Effector memory CD8-positive, alpha-beta T cell (primary cell): ENCODE measurements at places on chromosomes 5 and 9.

- no peak for DNase-seq
These were observed 6.2 kb upstream of the CD180 start for GRCh38 chr5:67202828-67203227.

- no peak for DNase-seq
These were observed 29.5 kb downstream of the C5orf15 start for GRCh38 chr5:133938929-133939328.

GRCh38 chr9:123528501-123528900 is 172.5 kb downstream of the CRB2 start:
- DNase-seq, result no peak

- peak; percentile 86 for DNase-seq
These were observed at the start of gene CEP72 for GRCh38 chr5:611731-612486. CEP72 (plus strand) TSS chr5:612340; CDS start chr5:612362, 22 bp downstream.

DNA sequence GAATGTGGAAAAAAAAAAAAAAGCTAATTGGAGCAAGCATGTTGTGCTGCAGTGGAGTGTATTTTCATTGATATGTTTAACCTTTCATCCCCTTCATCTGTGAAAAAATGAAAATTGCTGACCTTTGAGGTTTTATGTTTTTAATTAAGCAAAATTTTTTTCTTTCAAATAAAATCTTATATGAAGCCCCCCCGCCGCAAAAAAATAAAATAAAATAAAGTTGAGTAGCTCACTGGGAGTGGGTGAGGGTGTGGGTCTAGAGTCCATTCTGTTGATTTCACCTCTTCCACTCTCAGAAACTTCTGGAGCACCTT is 43.3 kb downstream of the TEK start:
- no peak for DNase-seq

- DNase-seq, result no peak
These were observed 232.3 kb upstream of the TRPM3 start for GRCh38 chr9:71353720-71354119.

DNA sequence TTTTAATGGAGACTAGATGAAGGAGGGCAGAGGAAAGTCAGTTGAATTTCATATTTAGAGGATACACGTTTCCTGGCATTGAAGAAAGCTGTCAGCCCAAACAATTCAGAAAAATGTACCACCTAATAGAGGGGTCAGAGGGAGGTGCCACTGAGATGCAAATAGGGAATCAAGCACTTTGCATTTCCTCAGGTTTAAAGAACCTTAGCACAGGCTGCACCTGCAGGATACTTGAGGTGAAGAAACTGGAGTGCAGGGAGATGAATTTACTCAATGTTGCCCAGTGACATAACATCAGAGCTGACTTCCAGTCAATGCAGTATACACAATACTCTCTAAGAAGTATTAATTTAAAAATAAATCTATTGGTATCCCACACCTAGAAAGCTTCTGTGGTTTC is 67.0 kb upstream of the MAST4 start:
- no peak for DNase-seq

DNA sequence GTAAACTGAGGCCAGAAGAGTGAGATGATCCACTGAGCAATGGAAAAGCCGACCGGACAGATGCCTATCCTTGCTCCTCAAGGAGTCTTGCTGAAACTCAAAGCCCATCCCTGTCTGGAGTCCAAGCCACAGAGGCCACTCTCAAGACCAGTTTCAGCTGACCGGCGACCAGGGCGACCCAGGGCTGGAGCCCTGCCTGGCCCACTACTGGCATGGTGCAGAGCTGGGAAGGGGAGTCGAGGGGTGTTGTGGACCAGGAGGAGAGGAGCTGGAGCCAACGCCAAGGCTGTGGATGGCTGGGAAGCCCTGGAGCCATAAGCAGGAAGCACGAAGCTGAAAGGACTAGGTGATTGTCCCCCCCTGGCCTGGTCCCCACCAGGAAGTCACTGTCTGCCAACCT is 22.1 kb downstream of the FAM163B start:
- DNase-seq, result no peak

DNA sequence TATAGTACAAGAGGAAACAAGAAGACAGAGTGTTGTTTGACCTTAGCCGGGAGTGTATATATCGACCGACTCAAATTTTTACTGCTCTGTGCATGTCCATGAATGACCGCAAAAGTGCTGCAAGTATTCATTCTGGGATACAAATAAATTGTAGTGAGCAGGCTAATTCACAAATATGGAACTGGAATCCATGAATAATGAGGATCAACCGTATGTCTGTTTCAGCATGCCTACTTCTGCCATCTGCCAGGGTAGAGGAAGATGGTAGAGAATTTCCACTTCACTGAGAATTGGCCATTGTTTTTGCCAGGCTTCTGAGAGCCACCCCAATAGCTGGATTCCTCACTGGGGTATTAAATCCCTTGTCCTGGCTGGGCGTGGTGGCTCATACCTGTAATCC is 8.5 kb upstream of the RALGPS1 start:
- no peak for DNase-seq

- no peak for DNase-seq
These were observed 4.0 kb downstream of the ST6GALNAC4 start for GRCh38 chr9:127912882-127913281.

- DNase-seq, result no peak
These were observed 82.9 kb downstream of the MEF2C start for GRCh38 chr5:88799938-88800535.

GRCh38 chr5:176658007-176658599 is 10.8 kb downstream of the TSPAN17 start:
- DNase-seq, result peak; percentile 56

- DNase-seq, result no peak
These were observed 723.1 kb upstream of the RIOK2 start for GRCh38 chr5:97906135-97906534.

DNA sequence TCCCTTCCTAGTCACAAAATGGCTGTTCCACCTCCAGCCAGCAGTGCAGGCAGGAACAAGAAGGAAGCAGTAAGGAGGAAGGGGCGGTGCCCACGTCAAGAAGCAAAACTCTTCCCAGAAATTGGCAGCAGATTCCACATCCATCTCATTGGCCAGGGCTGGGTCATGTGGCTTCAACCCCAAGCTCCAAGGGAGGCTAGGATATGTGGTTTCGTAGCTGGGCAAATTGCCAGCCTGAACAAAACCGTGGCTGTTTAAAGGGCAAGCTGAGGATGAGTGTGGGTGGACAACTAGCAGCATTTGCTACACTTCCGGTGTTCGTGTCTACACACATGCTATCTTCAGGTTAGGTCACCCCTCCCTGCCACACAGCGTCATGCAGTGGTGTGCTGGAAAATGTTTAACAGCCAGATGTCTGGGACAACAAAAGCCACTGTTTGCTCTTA is 92.1 kb upstream of the MAP1B start:
- no peak for DNase-seq

GRCh38 chr5:66860199-66860975 is 264.2 kb downstream of the MAST4 start:
- no peak for DNase-seq

- no peak for DNase-seq
These were observed 784 bp upstream of the MSANTD3 start for GRCh38 chr9:100426189-100426529.

GRCh38 chr9:5953743-5954707 is 61.4 kb downstream of the RANBP6 start:
- DNase-seq, result no peak

DNA sequence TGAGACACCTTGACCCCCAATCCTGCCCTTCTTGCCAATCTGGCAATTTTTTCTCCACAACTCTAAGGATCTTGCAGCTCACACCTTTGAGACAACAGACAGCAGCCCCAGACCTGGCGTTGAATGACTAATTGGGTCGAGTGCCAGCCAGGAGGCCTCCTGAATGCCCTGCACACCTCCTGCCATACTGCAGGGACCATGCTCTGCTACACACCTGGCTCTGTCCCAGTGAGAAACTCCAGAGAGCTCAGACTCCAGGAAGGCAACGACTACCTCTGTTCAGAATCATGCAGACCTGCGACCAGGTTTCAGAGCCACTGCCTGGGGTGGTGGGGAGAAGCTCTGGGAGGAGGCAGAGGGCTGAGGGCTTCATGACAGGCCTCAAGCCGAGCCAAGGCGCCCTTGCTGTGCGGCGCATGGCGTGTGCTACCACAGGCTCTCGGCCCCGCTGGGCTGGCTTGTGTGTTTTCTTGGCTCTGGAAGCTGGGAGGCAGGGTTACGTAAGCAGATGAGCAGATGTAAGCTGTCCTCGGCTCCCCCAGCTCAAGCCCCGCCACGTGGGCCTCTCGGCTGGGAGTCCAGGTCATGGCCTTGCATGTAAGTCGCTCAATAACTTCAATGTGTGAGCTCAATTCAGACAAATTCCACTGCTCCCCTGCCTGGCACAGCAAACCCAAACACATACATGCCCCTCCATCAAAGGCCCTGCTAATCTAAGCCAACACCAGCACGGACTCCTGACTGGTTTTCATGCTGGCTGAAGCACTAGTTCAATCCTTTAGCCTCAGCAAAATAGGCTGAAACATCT is 27.5 kb downstream of the B4GALT1 start:
- no peak for DNase-seq

DNA sequence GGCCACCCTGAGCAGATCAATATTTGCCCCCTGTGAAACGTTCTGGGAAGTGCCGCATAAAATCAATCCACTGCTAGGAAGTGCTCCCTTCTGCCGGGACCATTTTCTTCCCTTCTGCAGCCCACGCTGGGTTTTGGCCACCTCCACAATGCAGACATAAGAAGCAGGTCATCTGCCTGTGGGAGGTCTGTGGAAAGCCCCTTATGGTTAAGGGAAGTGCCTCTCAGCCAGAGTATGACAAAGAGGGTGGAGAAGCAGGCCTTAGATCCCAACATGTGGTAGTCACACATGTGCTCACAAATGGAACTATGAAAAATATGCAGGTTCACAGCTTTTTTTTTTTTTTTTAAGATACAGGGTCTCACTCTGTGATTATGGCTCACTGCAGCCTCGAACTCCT is 82.8 kb downstream of the SLC1A3 start:
- DNase-seq, result no peak

- DNase-seq, result no peak
These were observed 12.1 kb upstream of the DMAC1 start for GRCh38 chr9:7811677-7812076.

DNA sequence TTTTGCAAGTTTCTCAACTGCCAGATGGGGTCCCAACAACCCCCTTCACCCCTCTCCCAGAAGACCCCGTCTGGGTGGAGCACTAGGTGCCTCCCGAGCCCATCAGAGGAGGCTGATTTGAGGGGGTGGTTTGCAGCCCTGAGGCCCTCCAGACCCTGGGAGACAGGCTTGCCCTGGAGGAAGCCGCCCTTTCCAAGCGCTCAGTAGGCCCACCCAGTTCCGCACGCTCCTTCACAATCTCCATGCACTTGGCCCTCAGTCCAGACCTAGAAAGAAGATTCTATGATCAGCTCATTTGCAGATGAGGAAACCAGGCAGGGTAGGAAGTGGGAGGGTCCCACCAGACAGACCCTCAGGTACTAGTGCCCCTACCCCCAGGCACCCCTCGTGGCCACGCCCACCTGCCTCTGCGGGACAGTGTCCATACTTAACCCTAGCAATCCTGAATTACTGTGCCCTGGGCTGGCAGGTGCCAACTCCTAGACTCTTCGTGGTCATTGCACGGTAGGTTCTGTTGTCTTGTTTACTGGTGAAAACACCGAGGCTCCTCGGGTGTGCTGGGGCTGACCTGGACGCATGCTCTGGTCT is 22.3 kb downstream of the OR2V1 start:
- no peak for DNase-seq

GRCh38 chr5:28516722-28517121 is 1478.3 kb upstream of the CDH9 start:
- DNase-seq, result no peak
